ENCODE measurements at places on chromosomes 7 and 10.

DNA sequence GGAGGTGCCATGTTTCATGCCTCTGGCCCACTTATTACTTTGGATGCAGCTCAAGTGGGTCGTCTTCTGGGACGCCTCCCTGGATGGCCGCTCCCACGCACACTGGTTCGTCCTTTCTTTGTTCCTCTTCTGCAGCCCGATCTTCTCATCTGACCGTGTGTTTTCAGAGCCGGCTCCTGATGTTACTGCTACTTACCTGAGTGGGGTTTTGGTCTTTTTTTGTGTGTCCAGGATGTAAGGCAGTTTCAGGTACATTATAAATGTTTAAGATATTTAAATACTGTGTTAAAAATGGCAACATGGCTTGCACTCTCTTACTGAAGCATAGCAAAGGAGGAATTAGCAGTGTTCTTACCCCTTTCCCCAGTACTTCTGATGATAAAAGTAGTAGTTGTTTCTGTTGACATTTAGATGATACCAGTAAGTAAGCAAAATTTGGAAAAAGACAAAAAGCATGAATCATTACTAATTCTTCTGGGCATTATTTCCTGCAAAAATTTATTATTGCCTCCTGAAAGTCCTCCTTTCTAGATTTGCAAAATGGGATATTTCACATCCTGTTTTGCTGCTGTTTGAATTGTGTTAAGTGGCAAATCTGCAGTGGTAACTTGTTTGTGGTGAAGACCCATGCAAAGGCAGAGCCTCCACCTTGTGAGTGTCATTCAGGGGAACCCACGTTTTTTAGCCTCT is 59.4 kb downstream of the SHH start:
- peak; percentile 29 for DNase-seq

GRCh38 chr10:45387096-45387893 is 13.3 kb downstream of the ALOX5 start:
- no peak for DNase-seq

DNA sequence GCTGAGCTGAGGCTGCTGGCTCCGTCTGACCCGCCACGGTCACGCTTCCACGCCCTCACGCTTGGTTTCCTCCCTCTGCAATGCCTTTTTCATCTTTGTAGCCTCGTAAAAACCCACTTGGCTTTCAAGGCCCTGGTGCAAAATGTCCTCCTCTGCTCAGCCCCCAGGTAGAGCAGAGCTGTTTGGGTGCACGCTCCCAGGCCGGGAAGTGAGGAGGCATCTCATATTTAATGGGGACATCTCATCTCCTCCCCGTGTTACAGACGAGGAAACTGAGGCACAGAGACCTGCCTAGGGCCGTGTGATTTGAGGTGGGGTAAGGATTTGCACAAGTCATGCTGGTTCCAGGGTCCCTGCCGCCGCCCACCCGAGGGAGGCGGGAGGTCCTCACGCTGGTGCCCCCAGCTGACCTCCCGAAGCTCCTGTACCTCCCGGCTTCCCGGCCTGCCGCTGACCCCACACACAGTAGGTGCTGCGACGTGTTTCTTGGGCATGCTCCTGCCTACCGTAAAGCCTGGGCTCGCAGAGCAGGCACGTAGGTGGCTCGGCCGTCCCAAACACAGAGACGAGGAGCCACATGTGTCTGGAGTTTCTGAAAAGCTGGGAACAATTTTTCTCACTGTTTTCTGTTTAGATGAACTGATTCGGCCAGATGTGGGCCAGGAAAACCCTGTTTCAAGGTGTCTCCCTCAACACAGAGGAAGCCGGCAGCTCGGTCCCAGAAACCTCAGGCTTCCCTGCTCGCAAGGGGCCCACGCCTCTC is 11.5 kb downstream of the FOXL3 start:
- no peak for DNase-seq

DNA sequence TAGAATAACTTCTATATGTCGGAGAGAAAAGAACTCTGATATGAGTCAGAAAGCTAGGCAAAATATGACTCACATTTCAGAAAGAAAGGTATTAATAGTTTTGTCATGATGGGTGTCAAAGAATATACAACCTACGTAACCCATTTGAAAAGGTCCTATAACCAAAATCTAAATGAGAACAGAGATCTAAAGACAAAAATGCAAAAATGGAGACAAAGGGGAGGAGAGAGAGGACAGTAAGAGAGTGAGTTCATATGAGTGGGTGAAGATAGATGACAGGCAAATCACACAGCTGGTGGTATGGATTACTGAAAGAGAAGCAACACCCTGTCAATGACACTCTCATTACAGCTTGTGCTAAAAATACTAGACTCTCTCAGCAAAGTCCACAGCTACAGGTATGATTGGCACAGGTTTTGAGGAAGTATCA is 25.6 kb downstream of the ANKMY2 start:
- no peak for DNase-seq

GRCh38 chr10:17075533-17076359 is 53.9 kb downstream of the CUBN start:
- no peak for DNase-seq

DNA sequence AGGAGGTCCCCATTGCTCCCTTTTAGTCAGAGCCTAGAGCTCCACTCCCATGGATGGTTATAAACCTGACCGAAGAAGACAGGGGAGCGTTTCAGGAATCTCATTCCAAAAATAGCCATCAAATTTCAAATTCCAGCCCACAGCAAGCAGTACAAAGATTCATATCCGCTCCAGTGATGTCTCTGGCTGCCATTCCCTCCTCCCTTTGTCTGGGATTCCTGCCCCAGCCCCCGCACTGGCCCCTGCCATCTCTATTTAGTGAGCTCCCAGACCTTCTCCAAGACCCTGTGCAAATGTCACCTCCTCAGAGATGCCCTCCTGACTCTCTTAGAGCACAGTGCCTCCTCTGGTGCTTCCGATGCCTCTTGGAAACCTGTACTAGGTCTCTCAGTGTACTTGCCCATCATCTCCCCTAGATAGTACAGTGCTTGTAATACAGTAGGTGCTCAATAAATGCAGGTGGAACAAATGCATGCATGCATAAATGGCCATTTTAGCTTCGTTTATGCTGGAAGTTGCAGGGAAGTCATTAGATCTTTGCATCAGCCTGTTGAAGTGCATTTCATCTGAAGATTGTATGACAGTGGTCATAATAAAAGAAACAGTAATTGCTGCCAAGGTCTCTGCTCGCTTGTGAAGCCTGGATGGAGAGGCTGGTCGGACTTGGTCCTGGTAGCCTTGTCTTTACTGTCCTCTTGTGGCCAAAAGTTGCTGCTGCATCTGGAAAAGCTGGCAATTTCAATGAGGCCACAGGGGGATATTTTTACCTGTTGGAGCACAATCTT is 32.0 kb upstream of the HABP2 start:
- peak; percentile 63 for DNase-seq

DNA sequence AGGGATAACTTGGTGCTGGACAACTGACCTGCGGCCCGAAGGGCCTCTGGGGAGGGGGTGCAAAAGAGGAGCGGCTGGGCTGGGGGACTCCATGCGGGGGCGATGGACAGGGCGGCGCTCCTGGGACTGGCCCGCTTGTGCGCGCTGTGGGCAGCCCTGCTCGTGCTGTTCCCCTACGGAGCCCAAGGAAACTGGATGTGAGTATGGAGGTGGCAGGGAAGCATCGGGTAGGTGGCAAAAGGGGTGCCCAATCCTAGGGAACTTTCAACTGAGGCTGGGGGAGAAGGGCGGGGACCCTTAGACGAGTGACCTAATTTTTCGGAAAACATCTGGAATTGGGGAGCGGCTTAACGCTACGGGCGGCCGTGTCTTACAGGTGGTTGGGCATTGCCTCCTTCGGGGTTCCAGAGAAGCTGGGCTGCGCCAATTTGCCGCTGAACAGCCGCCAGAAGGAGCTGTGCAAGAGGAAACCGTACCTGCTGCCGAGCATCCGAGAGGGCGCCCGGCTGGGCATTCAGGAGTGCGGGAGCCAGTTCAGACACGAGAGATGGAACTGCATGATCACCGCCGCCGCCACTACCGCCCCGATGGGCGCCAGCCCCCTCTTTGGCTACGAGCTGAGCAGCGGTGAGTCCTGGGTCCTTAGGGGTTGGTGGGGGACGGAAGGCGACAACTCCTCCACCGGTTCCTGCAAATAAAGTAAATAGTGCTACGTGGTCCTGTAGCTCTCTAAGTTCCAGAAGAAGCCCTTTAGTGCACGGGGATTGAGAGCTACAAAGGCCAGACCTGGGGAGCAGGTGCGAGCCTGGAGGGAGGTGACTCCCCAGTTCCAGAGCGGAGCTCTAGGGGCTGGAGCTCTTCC is 622 bp downstream of the WNT16 start:
- DNase-seq, result peak; percentile 40

DNA sequence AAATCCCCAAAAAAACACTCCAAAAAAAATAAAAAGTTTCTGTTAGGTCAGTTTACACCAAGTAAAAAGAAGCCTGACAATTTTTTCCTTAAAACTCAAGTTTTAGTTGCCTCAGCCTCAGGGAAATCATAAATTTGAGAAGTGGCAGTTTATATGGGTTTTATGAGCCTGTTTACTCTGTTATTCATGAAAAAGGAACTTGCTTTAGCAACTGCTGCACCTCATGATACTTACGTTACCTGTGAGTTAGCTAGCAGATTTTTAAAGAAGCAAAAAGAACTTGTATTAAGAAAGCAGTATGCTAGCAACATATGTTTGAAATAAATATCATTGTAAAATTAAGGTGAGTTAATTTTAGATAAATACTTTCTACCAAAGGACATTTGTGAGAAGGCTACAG is 1264.5 kb upstream of the PHF14 start:
- no peak for DNase-seq

DNA sequence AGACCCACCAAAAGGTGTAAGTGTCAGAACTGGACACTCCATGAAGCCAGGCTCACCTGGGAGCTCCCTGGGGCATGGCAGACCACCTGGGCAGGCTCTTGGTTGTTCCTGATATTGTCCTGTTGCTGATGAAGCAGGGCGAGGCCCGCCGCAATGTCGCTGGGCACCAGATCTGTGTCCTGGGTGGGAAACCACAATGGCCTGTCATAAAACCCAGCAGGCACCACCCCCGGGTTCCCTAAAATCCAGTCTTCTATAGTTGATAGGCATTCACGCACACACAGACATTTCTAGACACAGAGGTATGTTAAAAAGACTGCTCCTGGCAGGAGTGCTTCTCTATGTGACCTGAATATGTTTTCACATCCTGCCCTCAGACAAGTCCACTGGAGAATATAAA is 15.0 kb downstream of the DAGLB start:
- DNase-seq, result no peak

GRCh38 chr7:35390146-35390545 is 136.2 kb upstream of the TBX20 start:
- DNase-seq, result no peak

GRCh38 chr10:129223363-129223762 is 243.7 kb upstream of the MGMT start:
- DNase-seq, result no peak

GRCh38 chr7:104534149-104534548 is 205.7 kb downstream of the LHFPL3 start:
- DNase-seq, result no peak

DNA sequence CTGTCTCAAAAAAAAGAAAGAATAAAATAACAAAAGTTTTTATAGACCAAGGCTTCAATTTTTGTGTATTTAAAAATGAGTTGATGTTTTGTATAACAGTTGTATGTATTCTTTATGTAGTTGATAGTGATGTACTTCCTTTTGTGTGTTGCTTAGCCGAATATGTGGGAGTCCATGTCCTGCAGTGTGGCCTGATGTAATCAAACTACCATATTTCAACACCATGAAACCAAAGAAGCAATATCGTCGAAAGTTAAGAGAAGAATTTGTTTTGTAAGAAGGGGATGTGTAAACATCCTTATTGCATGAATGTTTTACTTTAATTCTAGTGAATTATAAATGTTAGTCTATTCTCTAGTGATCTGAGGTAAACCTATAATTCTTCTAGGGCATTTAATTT is 56.6 kb downstream of the MPLKIP start:
- DNase-seq, result no peak

GRCh38 chr10:103982639-103983038 is 15.7 kb downstream of the SLK start:
- DNase-seq, result no peak

GRCh38 chr7:135253851-135254771 is 20.5 kb downstream of the STRA8 start:
- peak; percentile 38 for DNase-seq

DNA sequence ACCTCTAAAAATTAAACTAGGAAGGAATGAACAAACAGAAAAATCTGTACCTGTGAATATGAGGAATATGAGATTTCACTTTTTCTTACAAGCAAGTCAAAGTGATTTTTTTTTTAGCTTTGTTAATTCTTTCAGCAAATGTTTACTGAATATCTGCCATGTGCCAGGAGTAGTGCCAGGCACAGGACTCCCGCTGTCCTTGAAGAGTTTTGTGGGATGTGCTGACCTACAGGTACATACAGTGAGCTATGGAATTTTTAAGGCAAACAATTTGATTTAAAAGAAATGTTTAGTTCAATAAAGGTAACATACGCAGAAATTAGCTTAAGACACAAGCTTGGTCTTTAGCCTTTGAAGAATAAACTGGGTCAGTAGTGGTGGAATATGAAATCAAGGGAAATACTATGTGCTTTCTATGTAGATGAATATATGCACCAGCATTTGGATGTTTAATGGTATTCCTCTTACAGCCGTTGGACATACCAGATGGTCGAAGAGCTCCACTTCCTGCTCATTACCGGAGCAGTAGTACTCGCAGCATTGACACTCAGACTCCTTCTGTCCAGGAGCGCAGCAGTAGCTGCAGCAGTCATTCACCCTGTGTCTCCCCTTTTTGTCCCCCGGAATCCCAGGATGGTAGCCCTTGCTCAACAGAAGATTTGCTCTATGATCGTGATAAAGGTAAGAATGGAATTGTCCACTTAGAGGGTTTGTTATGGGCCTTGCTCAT is 102.0 kb downstream of the GLCCI1 start:
- no peak for DNase-seq

GRCh38 chr7:12358694-12359093 is 45.0 kb downstream of the VWDE start:
- no peak for DNase-seq

- DNase-seq, result no peak
Observed at GRCh38 chr7:141359262-141359661, 191.9 kb upstream of the AGK start.

DNA sequence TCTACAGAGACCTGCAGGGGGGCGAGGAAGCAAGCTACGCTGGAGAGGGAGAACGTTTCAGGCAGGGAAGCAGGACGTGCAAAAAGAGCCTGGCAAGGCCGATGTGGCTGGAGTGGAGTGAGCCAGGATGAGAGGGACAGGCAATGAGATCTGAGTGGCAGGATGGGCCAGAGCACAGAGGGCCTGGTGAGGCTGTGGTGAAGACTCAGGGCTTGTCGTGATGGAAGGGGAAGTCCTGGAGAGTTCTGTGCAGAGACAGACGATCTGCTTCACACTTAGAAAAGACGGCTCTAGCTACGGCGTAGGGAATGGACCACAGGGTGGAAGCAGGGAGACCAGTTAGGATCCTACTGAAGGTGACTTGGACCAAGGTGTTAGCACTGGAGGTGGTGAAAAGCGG is 87.0 kb downstream of the SH3PXD2A start:
- no peak for DNase-seq

DNA sequence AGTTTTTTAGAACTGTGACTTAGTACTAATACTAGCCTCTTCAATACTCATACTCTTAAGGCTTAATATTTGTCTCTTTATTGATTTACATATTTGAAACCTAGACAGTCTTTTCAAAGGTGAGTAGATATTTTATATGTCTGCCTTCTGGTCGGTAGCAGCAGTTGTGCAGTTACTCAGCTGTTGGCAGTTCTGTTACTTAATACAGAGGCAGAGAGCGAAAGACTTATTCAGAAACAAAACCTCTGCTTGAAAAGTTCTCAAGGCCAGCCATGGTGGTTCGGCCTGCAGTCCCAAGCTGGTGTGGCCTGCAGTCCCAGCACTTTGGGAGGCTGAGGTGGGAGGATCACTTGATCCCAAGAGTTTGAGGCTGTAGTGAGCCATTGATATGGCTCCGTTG is 84.2 kb downstream of the AUTS2 start:
- no peak for DNase-seq

- no peak for DNase-seq
Observed at GRCh38 chr7:81604808-81605174, 165.1 kb downstream of the HGF start.
